ENCODE measurements at places on chromosomes 11 and 22.

- DNase-seq: peak; percentile 2
These were observed 76.9 kb downstream of the MYO7A start for GRCh38 chr11:77204754-77205466.

- DNase-seq: no peak
These were observed 839 bp downstream of the CEP164 start for GRCh38 chr11:117328375-117329010.

DNA sequence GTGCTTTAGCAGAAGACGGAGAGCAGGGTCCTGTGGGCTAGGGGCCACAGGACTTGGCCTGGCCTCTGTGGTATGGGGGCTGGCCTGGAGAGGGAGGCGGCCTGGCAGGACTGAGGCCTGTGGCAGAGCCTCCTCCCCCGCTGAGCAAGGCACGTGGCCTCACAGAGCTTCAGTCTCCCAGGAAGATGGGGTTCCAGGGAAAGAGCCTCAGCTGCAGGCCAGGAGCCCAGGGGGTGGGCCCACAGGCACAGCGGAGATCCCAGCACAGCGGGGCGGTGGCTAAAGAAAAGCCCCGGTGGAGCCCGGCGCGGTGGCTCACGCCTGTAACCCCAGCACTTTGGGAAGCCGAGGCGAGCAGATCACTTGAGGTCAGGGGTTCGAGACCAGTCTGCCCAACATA, 2.2 kb downstream of the MAPK12 start:
- DNase-seq: no peak

- DNase-seq: peak; percentile 10
These were observed 1.5 kb downstream of the MS4A8 start for GRCh38 chr11:60700689-60701468.

DNA sequence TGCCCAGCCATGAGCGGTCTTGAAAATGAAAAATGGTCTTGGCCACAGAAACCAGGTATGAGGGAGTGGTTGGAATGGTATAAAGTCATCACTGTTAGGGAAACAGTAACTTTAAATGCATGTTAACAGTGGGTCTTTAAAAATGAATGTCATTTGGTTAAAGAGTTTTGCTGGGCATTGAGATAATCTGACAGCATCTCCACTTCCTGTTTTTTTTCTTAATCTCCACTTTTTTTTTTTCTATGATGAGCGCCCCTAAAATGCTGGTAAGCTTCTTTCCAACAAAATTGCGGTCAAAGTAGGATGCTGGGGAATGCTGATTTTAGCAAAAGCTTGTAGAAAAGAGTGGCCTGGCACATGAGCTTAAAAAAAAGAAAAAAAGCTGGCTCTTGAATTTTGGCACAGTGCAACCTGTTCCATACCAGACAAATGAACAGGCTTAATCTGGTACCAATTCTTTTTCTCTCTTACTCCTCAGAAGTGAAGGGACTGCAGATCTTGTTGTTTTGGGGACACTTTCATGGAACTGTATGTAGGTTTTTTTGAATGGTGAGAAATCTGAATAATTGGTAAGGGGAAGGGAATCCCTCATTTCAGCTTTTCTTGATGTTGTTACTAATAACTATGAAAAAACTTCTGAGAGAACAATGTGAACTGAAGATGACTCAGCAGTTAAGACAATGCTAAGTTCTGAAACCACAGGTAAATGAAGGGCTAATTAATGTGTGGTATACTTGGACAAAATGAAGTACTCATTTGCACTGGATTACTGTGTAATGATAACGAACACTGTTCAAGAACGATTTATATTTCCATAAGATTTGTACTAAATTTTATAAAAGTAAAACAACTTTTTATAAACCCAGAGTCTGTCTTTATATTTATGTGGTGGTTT, 3.1 kb upstream of the ARHGEF12 start:
- peak; percentile 65 for DNase-seq

DNA sequence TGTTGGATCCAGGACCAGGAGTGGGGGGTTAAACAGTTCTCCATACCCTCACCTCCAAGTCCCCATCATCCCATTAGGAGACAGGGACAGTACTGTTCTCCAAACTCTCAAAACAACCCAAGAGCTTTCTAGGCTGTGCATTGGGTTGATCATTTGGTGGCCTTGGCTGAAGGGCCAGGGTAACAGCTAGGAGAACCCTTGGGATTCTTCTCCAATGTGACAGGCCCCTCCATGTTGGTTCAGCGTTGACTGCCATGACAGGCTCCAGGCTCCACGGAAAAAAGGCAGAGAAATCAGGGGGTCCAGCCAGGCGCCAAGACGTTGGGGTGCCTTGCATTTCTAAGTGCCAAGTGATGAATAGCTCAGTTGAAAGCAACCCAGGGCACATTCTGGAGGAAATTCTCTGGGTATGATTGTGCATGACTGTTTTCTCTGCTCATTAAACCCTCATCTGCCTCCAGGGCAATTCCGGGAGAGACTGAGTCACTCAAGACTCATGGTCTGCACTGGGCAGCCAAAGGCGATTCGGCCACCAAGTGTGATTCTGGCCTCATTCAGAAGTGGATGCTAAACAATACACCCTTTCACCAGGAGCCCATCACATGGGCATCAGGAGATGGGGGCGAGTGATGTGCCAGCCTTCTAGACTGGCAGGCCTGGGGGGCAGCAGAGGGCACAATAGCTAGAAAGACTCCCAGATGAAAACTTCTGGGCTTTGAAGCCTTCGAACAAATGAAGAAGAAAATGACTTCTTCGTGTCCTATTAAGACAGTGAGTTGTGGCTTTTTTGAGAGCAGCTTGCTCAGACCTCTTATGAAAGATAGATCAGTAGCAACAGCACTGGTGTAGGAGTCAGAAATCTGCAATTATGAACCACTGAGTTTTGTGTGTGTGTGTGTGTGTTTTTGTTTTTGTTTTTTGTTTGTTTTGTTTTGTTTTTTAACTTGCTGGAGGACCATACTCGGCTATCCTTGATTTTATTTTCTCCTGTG, 27.7 kb downstream of the CD44 start:
- peak; percentile 9 for DNase-seq

GRCh38 chr11:14288189-14288935, 70.6 kb downstream of the RRAS2 start:
- peak; percentile 85 for DNase-seq

GRCh38 chr11:45411228-45411946, 125.2 kb upstream of the SYT13 start:
- DNase-seq: no peak

DNA sequence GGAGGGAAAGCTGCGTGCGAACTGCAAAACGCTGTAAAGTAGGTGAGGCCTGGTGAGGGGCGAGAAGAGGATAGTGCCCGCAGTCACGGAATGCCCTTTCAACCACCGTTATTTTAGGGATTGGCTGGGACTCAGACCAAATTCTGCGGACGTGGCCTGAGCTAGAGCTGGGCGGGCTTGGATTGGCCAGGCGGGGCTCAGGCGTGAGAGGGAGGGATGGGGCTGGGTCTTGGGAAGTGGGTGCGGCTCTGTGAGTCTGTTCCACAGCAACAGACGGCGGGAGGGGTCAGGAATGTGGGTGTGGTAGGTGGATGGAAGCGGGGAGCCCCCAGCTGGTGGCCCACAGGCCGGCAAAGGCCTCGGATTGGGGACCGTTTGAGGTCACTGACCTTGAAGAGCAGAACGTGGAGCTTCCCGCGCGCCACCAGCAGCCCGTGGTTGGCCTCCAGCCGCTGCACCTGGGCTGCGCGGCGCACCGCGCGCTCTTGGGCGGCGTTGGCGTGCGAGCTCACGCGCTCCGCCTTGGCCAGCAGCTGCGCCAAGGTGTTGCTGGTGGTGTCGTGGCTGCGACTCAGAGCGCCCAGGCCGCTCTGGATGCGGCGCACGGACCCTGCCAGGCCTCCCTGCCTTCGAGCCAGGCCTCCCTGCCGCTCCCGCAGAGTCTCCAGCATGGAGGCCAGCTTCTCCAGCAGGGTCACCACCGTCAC, 444 bp downstream of the CAVIN3 start:
- no peak for DNase-seq

- no peak for DNase-seq
These were observed 57.9 kb downstream of the SC5D start for GRCh38 chr11:121350314-121351082.

DNA sequence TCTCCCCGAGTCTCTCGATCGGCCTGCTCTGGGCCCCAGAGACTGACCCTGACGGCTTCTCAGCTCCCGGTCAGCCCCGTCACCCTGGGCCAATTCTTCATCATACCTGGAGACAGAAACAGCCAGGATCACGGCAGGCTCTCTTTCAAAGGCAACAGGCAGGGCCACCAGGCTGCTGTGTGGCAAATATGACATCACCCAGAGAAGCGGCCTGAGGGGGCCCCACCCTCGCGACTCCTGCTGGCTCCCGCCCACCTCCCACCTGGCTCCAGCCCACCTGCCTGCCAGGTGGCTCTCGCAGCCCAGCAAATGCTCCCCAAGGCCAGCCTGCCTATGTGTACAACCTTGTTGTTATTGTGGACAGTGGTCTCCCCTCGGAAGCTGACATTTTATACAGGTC, 24.9 kb upstream of the PACSIN2 start:
- DNase-seq: no peak

DNA sequence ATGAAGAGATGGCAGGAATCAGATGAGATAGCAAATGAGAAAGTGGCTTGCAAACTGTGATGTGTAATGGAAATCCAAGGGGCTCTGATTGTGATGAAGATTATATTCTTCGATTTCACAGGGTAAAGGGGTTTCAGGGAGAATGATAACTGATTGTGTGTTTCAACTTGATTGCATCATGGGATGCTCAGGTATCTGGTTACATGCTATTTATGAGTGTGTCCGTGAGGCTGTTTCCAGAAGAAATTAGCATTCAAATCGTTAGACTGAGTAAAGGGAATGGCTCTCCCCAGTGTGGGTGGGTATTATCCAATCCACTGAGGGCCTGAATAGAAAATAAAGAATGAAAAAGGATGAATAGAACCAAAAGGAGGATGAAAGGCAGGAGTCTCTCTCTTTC, 278.7 kb upstream of the LARGE1 start:
- DNase-seq: no peak

- no peak for DNase-seq
These were observed 21.9 kb downstream of the IGHMBP2 start for GRCh38 chr11:68925611-68926010.

- no peak for DNase-seq
These were observed 529.6 kb downstream of the BRD1 start for GRCh38 chr22:49297871-49298721.

- DNase-seq: no peak
These were observed 10.1 kb downstream of the RAG1 start for GRCh38 chr11:36577859-36578258.

- no peak for DNase-seq
These were observed 37.9 kb downstream of the KCNQ1 start for GRCh38 chr11:2482745-2483144.

GRCh38 chr11:8865304-8865703, 45.7 kb upstream of the AKIP1 start:
- no peak for DNase-seq

- DNase-seq: no peak
These were observed 92.8 kb downstream of the ARHGAP8 start for GRCh38 chr22:44845191-44845590.

GRCh38 chr11:92894197-92894596, 75.3 kb upstream of the MTNR1B start:
- DNase-seq: peak; percentile 32

- DNase-seq: no peak
These were observed 117.3 kb downstream of the RASSF10 start for GRCh38 chr11:13126430-13126829.

GRCh38 chr11:96246718-96247552, 96.1 kb downstream of the MAML2 start:
- DNase-seq: no peak

- DNase-seq: no peak
These were observed 822 bp upstream of the COMT start for GRCh38 chr22:19940536-19941364.

DNA sequence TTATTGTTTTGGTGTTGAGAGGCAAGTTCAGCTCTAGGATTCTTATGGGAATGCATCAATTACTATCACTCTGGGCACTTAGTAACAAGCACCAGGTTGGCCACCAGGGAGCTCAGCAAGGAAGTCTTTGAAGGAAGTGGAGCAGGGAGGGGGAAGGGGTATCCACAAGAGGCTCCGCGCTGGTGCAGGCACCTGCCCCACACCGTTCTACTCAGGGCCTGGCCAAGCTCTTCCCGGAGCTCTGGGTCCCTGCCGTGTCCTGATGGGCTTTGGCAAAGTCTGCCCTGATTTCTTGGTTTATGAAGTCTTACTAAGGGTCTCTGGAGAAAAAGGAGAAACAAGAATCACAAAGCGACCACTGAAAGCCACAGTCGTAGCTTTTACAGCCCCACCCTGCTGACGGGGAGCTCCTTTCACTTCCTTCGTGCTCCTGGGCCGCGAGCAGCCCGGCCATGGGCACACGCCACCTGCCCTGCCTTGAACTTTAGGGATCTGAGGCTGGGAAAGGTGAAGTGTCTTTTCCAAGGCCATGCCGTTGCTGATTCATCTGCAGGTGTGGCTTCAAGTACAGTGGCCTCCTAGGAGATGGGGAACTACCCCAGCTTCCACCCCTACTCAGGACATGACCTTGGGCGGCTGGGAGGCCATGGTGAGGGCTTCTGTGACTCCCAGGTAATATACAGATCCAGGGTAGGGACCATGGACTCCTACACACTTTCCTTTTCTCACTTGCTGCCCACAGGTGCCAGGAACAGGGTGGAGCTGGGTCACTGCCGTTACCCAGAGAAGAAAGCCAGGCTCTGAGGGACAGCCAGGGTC, 15.9 kb upstream of the LRRC32 start:
- no peak for DNase-seq

DNA sequence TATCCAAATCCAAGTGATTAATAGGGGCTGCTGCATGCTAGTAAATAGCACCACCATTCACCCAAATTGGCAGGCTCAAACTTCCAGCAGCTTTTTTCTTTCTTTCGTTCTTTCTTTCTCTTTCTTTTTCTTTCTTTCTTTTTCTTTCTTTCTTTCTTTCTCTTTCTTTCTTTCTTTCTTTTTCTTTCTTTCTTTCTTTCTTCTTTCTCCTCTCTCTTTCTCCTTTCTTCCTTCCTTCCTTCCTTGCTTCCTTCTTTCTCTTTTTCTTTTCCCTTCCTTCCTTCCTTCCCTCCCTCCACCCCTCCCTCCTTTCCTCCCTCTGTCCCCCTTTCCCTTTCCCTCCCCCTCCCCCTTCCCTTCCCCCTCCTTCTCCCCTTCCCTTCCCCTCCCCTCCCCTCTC, 81.5 kb downstream of the PDE3B start:
- no peak for DNase-seq

DNA sequence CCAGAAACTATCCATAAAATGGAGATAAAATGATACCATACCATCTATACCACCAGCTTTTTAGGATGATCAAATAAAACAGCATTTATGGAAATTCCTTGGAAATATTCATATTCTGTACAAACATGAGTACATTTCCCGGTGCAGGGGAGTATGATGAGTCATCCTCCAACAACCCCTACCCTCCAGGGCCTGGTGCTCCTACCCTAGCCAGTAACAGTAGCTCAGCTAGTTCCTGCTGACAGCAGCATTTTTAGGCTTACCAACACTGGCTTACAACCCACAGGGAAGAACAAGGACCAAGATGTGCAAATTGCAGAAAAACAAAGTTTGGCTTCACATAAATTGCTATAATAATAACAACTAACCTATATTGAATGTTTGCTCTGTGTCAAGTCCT, 406.2 kb upstream of the CADM1 start:
- DNase-seq: no peak

GRCh38 chr22:24060375-24060788, 49.3 kb downstream of the CABIN1 start:
- no peak for DNase-seq
